ENCODE measurements at places on chromosomes 5 and 9. TPM values are rescaled to one million over a fixed set of nuclear protein-coding genes. Genes with fewer than 3 reads are reported as not detected.

PCDHGA11 gene
- 3.1 TPM for total RNA-seq

SLC44A1 gene
- 20.2 TPM for total RNA-seq

SOX30 gene
- 0.09 TPM for total RNA-seq

TXNDC8 gene
- not detected for total RNA-seq

All from muscle of leg (tissue), 16 donors.